ENCODE measurements at places on chromosomes 6 and 20. TPM values are rescaled to one million over a fixed set of nuclear protein-coding genes. Genes with fewer than 3 reads are reported as not detected.

Gene FOXF2
- total RNA-seq: 28.8 TPM

Gene COL11A2
- 0.90 TPM for total RNA-seq

Gene DEF6
- 0.05 TPM for total RNA-seq

Gene ZSWIM3
- 1.6 TPM for total RNA-seq
